ENCODE measurements at places on chromosomes 16 and 17. TPM values are rescaled to one million over a fixed set of nuclear protein-coding genes. Genes with fewer than 3 reads are reported as not detected.
A peak's percentile ranks its signal among the peaks of the same experiment; 100 is the strongest.

The CTNS gene
- 28.2 TPM for total RNA-seq

The LPCAT2 gene
- total RNA-seq, result 23.9 TPM

The AANAT gene
- not detected for total RNA-seq

The PARD6A gene
- 6.3 TPM for total RNA-seq

The CLEC18B gene
- not detected for total RNA-seq

GRCh38 chr17:6374761-6375312 is 60.1 kb downstream of the AIPL1 start:
- DNase-seq, result peak; percentile 34

DNA sequence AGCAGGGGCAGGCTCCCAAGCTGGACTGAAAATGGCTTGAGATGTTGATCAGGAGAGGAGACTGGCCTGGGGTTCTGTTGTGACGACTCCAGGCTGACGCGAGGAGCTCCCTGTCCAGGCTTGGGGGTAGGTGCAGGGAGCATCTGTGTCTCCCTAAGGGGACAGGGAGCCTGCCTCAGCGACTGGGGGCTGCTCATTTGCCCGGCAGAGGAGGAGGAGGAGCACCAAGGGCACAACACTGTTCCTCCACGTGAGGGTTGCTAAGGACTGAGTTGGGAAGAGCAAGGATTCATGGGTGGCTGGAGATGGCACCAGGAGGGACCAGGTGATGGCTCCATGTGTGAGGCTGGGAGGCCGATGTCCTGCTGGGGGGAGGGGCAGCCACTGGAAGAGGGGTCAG is 53.3 kb downstream of the USP22 start:
- DNase-seq, result no peak

- DNase-seq, result no peak
Measured at GRCh38 chr16:11986521-11987057, 10.1 kb downstream of the SNX29 start.

DNA sequence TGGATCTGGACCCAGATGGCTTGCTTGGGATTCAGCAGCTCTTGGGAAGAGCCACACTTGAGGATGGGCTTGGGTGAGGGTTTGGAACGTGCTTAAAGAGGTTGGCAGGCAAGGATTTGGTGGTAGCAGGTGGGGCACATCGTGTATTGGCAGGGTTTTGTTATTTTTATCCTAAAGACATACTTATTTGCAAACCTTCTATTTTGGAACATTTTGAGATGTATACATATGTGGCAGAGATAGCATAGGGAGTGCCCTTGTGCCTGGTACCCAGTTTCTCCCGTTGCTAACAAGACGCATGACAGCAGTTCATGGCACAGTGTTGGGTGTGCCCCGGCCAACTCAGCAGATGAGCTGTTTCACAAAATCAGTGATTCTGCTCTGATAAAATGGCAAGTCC is 9.1 kb downstream of the BANP start:
- DNase-seq, result no peak

DNA sequence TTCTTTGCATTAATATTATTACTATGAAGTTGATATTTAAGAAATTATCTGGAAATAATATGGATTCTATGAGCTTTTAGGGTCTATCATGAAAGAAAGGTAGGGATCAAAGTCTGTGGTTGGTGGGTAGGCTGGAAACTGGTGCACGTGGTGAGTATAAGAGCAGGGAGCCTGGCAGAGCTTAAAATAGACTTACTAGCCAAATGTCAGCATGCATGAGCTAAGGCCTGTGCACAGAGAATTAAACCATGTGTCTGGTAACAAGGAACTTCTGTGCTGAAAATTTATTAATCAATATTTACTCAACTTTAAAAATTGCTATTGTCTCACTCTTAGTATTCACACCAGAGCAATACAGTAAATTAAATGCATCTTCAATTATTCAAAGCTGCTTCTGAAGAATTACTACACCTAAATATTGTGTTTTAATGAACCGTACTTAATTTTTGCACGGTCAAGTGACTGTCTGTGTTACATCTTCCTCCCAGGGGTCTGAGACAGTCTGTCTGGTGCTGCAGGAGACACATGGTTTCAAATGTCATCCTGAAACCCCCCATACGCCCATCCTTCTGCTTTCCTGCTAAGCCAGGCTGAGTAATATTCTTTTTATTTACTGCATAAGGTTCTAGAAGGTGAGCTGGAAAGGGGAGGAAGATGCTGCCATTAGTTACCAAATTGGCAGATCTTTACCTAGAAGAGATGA is 161.0 kb upstream of the NLRP1 start:
- DNase-seq, result no peak

- DNase-seq, result no peak
Measured at GRCh38 chr16:59601452-59601851, 867.3 kb upstream of the GOT2 start.

DNA sequence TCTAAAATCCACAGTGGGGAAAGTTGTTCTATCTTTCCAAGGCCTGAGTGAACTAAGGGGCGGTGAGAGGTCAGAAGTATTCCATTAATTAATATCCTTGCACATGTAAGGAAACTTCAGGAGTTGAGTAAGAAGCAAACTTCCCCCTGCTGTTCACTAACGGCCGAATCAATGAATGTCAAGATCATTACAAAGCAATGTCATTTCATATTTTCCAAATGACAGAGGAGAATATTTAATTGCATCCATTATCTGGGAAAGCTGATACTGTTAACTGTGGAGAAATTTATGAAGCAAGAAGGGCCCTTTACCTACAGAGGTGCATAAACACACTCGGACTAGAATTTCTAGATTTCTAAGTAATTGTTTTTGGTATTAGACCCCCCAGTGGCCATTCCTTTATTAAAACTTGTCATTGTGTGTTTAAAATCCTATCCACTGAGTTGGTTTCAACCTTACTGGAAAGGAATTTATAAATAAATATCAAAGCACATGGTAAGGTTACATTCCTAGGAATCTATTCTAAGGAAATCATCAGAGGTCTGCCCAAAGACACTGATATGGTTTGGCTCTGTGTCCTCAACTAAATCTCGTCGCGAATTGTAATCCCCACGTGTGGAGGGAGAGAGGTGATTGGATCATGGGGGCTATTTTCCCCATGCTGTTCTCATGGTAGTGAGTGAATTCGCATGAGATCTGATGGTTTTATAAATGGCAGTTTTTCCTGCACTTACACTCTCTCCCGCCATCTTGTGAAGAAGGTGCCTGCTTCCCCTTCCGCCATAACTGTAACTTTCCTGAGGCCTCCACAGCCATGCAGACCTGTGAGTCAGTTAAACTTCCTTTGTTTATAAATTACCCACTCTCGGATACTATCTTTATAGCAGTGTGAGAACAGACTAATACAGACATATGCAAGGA is 20.4 kb upstream of the SMURF2 start:
- peak; percentile 67 for DNase-seq

DNA sequence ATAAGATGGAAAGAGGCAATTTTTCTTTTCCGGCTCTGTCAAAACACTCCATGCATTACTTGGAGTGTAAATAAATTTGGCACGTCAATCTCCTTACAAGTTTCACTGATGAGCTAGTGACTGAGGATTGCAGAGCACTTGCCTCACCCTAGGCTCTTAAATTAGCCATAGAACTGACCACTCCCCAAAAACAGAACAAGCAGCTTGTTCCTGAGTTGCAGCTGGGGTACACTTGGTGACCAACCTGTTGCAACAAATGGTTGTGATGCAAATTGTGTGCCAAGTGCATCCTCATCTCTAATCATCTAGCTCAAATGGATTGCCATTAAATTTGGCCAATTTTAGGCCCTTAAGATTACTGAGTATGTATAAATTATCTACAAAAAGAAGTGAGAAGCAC is 67.0 kb downstream of the CACNG1 start:
- DNase-seq, result no peak

DNA sequence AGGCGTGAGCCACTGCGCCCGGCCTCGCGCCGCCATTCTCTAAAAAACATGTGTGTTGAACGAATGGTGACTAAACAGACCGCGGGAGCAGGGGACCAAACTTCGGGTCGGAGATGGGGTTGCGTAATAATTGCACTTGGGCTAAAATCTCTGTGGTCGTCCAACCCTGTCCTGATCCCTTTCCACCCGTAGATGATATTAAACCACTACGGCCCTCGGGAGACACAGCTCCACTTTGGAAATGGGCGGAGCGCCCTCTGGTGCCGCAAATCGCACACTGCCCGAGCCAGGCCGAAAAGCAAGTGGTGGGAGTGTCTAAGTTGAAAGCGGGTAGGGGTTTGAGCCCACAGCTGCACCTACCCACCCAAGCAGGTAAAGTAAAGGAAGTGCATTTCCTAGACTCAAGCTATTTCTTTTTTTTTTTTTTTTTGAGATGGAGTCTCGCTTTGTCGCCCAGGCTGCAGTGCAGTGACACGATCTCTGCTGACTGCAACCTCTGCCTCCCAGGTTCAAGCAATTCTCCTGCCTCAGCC is 17.0 kb downstream of the CAVIN1 start:
- peak; percentile 83 for DNase-seq

GRCh38 chr17:73987845-73988509 is 215.5 kb upstream of the RPL38 start:
- DNase-seq, result no peak

DNA sequence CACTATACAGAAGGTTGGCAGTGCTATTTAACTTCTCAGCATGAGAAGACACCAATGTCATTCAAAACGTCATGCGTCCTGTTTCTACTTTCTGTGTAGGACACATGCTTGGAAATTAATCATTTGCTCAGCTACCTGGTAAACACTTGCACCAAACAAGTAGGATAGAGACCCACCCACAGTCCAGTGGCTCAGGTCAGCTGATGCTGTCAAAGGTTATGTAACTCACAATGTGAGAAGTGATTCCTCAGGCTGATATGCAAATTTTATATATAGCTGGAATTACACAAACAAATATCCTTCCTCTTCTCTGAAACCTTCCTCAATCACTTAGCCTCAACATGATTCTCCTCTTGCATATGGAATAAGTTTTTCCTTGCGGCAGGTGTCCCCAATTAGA is 59.6 kb downstream of the ZZEF1 start:
- no peak for DNase-seq

- no peak for DNase-seq
Measured at GRCh38 chr16:13697568-13697967, 222.4 kb upstream of the ERCC4 start.

DNA sequence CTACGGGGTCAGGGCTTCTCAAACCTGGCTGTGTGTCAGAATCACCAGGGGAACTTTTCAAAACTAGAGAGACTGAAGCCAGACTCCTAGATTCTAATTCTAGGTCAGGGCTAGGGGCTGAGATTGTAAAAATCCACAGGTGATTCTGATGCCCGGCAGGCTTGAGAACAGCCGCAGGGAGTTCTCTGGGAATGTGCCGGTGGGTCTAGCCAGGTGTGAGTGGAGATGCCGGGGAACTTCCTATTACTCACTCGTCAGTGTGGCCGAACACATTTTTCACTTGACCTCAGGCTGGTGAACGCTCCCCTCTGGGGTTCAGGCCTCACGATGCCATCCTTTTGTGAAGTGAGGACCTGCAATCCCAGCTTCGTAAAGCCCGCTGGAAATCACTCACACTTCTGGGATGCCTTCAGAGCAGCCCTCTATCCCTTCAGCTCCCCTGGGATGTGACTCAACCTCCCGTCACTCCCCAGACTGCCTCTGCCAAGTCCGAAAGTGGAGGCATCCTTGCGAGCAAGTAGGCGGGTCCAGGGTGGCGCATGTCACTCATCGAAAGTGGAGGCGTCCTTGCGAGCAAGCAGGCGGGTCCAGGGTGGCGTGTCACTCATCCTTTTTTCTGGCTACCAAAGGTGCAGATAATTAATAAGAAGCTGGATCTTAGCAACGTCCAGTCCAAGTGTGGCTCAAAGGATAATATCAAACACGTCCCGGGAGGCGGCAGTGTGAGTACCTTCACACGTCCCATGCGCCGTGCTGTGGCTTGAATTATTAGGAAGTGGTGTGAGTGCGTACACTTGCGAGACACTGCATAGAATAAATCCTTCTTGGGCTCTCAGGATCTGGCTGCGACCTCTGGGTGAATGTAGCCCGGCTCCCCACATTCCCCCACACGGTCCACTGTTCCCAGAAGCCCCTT is 10.9 kb downstream of the STH start:
- peak; percentile 42 for DNase-seq

DNA sequence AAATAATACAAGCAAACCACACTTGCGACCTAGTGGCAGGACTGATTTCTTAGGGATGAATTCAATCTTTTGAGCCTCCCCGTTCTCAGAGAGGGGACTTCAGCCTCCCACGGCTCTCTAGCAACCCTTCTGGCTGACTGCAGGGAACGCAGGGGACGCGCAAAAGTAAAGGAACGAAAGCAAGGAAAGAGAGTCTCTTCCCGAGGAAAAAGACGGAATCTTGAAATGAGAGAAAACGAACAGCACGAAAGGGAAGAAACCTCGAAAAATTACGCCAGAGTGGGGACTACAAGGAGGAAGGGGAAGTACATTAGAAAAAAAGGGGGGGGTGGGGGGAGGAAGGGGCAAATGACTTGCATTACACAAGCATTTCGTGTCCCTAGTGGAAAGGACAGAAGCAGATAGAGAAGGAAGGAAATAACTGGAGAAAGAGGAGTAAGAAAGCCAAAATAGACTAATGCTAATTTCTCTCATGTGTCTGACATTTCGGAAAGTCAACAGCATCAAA is 1.2 kb downstream of the GRB2 start:
- DNase-seq, result peak; percentile 87

- DNase-seq, result no peak
Measured at GRCh38 chr16:10362077-10362863, 23.6 kb upstream of the ATF7IP2 start.

GRCh38 chr17:412211-413015 is 59.8 kb upstream of the RPH3AL start:
- peak; percentile 80 for DNase-seq

DNA sequence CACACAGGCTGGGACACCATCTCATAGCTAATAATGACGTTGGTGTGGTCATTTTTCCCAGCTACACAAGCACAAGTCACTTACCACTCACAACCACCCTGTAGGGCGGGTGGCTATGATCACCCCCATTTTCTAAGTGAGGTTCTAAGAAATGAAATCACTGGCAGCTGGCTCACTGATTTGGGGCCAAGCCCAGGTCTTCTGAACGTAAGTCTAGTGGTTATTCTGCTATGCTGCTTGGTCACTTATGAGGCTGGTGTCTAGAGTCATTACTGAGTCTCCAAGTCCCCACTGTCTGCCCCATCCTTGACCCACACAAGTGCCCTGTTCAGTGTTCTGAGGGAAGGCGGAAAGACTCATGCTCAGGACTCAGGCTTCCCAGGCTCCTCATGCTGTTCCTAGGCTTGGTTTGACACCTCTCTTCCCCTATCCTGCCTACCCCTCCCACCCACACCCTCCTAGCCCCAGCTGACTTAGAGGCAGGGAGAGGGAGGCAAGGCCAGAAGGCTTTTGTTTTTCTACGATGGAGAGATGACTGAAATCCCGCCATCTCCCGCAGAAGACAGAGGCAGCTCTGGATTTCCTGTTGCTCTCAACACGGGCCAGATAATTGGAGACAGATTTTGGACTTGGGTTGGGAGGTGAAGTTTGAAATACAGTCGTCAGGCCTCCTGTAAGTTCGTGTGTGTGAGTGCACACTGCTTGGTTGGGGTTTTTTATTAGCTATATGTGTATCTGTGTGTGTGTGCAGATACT is 32.2 kb downstream of the FZD2 start:
- DNase-seq, result no peak

- DNase-seq, result peak; percentile 71
Measured at GRCh38 chr16:86343796-86344585, 166.3 kb upstream of the FOXF1 start.

GRCh38 chr16:31333686-31334649 is 21.0 kb upstream of the ITGAX start:
- DNase-seq, result peak; percentile 30

GRCh38 chr17:69540356-69540755 is 125.9 kb downstream of the MAP2K6 start:
- no peak for DNase-seq

All from dermis blood vessel endothelial cell (primary cell).